ENCODE measurements at places on chromosomes 7 and 10.

DNA sequence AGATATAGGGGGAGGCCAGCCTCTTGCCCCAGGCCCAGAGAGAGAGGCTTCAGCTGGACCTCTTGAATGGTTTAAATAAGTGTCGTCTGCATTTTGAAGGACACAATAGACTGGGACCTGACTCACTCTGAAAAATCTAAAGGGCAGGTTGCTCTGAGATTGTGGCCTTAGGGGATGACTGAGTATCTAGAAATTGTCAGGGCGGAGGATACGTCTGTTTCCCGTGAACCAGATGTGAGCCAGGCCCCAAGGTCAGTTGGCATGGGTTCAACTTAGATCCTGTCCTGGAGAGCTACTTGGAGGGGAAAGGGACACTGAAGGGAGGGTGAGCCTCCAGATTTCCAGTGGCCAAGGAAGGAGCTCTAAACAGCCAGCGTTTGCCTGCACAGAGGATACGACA, 110.2 kb downstream of the CHN2 start:
- DNase-seq: no peak

DNA sequence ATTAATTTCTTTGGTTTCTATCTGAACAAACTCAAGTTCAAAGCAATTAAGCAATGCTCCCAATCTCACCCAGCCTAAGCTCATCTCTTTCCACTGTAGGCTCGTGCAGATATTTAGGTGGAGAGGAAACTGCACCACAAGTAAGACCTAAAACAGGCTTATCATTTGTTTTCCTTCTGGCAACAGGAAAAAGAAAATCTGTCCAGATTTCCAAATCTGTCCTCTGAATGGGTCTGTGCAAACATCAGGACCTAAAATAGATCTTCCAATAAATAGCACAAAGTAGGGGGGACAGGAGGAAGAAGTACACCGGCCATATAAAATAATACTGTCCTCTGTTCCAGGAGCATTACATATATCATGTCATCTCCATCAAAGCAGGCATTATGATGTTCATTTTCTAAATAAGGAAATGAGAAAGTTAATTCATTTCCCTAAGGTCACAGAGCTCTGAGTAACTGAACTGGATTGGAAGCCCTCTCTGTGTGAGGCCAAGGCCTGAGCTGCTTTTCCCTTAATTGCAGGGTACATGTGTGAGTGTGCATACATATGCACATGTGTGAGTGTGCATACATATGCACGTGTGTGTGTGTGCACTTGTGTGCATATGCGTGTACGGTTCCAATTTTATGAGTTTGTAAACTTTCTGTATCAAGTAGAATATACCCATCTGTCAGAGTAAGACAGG, 92.8 kb upstream of the PARD3 start:
- no peak for DNase-seq

DNA sequence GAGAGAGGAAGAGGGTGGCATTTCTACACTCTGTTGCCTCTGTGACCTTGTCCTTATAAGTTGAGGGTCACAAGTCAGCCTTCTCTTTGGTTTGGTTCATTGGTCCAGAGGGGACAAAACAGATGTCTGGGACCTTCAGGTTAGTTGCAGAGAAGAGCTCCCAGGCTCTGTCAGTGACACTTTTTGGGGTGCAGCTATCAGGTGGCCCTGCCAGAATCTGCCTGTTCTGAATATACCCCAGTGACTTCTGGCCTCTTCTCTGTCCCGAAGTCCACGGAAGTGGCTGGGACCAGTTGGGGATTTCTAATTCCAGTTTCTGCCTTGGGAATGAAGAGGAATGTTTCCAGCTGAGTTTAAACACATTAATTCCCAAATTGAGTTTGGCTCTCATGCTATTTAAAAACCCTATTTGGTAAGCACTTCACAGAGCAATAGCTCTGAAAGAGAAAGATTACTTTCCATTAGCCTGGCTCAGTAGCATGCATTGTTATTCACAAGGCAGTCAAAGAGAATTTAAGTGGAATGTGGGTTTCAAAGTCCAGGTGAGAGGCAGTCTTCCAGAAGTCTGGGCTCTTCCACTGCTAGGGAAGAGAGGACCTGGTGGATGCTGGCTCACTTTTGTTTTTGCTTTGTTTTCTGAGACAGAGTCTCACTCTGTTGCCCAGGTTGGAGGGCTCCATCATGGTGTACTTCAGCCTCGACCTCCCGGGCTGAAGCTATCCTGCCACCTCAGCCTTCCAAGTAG, 237.8 kb upstream of the GALNT17 start:
- DNase-seq: no peak

DNA sequence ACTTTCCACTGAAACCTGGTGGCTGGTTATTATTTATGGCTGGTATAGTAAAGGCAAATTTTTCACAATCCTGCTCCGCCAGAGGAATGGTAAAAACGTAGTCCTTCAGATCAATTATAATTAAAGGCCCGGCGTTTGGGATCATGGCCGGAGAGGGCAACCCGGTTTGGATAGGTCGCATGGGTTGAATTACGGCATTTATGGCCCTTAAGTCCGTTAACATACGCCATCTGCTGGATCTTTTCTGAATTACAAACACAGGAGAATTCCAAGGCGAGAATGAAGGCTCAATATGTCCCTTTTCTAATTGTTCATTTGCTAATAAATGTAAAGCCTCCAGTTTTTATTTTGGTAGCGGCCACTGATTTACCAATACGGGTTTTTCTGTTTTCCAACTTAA, 11.3 kb upstream of the TAS2R3 start:
- no peak for DNase-seq

DNA sequence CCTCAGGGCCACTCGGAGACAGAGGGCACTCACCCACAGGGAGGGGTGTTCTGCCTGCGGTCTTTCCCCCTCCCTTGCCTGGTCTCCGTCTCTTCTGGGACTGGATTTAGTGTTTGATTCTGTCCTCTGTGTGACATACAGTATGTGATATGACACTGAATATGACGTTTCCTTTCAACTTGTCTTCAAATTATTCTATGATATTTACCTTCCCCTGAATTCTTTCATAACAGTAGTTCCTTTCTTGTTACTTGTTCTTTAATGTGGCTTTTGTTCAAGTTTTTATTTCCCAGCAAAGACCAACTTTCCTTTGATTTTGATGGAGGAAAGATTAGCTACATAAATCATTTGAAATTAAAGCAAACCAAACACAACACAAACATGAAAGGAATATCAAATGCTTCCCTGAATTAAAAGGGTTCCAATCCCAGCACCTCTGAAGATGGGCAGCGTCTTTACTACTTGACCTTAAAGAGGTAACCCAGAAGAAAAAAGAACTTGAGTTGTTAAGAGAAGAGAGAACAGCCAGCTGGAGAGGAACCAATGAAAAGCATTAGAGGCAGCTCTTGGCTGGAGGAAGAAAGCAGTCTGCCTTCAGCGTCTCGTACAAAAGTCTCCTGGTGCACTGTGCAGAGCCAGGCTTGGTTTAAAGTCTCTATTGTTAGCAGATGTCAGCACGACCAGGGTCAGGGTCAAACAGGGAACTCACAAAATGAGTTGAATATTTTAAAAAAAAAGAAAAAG, 18.3 kb upstream of the RHEB start:
- no peak for DNase-seq

DNA sequence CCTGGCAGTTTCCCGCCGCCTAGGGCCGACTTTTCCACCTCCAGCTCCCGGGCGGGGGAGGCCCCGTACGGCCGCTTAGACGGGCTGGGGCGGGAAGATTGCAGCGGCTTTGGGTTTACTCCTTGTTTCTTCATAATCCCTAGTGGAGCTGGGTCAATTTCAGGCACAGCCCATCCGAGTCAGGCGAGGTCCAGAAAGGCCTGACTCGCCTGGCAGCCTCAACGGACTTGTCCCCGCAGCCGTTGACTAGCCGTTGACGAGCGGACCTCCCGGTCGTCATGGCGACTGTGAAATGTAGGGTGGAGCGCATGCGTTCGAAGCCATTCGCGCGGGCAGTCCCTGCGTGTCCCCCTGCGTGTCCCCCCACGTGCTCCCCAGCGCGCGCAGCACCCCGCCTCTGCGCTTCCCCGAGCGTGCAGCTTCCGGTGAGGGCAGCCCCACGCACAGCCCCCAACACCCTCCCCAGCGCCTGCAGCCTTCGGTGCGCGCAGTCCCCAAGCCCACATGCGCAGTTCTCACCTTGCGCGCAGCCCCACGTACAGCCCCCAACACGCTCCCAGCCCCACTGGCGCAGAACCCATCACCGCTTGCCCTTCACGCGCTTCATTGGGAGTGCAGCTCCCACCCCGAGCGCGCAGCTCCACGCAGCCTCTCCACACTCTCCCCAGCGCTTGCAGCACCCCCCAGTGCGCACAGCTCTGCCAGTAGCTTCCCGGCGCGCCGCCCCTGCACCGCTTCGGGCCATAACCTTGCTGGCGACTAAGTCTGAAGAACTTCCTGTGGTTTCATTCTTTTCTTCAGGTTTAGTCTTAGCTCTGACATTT, 67.8 kb downstream of the TBX20 start:
- no peak for DNase-seq

GRCh38 chr10:31321396-31321941, 2.5 kb downstream of the ZEB1 start:
- no peak for DNase-seq

GRCh38 chr10:133257489-133258065, 19.1 kb downstream of the ADAM8 start:
- DNase-seq: no peak

GRCh38 chr10:36256166-36256565, 614.1 kb upstream of the FZD8 start:
- no peak for DNase-seq

- no peak for DNase-seq
Measured at GRCh38 chr7:130970696-130971095, 236.7 kb upstream of the KLF14 start.

DNA sequence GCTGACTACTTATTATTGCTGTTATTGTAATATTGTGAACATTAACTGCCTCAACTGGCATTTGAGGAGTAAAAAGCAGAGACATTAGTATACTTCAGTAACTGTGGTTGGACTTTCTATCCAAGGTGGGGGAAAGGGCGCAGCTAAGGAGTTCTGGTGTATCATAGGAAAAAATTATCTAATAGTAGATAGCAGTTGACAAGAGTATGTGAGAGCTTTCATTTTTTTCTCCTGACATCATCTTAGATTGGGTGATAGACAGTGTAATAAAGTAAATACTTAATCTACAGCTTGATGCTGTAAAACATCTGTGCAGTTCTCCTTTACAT, 68.9 kb downstream of the PHTF2 start:
- DNase-seq: no peak

All from RWPE1 (cell line).